ENCODE measurements at places on chromosomes 2 and 18.
A peak's percentile ranks its signal among the peaks of the same experiment; 100 is the strongest.

- no peak for DNase-seq
Observed at GRCh38 chr18:74289137-74289536, 2.6 kb downstream of the CYB5A start.

DNA sequence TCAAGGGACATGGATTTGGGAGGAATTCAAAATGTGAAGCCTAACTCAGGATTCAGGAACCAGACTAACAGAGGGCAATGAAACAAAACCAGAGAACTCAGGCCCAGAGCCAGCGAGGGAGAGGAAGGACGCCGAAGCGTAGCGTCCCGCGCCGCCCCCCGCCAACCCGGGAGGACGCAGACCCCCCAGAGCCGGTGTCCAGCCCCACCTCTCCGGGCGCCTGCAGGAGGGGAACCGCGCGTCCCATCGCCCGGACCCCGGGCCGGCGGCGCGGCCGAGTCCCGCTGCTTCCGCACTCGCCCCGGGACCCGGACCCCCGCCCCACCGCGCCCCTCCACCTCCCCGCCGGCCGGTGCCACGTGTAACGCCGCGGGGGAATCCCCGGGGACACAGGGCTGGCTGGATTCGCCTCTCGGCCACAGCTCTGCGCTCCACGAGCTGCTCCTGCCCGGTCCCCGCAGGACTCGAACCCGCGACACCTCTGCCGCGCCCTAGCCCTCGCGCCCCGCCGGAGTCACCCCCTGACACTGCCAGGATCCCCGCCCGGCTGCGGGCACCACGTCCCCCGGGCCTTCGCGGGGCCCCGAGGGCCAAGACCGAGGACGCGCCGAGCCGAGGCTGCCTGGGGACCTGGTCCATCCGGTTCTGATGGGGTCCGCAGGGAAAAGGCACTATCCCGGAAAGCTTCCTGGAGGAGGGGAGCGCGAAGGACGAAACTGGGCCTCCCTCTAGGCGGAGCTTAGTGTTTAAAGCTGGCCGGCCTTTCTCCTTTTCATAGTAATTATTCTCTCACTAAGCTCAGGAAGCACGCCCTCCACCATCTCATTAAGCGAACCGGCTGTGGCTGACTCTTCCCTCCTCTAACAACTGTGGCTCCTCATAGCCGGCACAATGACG, 40.4 kb upstream of the FAM124B start:
- peak; percentile 20 for DNase-seq

- no peak for DNase-seq
Observed at GRCh38 chr2:60535685-60536312, 17.7 kb downstream of the BCL11A start.

- no peak for DNase-seq
Observed at GRCh38 chr2:86518481-86518880, 44.8 kb downstream of the CHMP3 start.

GRCh38 chr2:189492451-189492850, 51.2 kb downstream of the WDR75 start:
- DNase-seq, result no peak

GRCh38 chr2:42959234-42960001, 167.0 kb upstream of the HAAO start:
- DNase-seq, result no peak

DNA sequence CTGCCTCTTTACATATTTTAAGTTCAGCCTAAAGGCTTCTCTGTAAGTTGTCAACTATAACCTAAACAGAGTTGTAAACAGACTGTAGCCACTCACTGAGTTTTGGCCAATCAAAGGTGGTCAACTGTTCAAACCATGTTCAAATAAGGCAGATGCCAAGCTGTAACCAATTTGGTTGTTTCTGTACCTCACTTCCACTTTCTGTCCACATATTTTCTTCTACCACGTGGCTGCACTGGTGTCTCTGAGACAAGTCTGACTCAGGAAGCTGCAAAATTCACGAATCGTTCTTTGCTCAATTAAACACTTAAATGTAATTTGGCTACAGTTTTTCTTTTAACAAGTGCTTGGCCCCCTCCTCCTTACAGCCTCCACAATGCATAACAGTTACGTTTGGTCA, 555.2 kb downstream of the CNTNAP5 start:
- DNase-seq, result no peak

DNA sequence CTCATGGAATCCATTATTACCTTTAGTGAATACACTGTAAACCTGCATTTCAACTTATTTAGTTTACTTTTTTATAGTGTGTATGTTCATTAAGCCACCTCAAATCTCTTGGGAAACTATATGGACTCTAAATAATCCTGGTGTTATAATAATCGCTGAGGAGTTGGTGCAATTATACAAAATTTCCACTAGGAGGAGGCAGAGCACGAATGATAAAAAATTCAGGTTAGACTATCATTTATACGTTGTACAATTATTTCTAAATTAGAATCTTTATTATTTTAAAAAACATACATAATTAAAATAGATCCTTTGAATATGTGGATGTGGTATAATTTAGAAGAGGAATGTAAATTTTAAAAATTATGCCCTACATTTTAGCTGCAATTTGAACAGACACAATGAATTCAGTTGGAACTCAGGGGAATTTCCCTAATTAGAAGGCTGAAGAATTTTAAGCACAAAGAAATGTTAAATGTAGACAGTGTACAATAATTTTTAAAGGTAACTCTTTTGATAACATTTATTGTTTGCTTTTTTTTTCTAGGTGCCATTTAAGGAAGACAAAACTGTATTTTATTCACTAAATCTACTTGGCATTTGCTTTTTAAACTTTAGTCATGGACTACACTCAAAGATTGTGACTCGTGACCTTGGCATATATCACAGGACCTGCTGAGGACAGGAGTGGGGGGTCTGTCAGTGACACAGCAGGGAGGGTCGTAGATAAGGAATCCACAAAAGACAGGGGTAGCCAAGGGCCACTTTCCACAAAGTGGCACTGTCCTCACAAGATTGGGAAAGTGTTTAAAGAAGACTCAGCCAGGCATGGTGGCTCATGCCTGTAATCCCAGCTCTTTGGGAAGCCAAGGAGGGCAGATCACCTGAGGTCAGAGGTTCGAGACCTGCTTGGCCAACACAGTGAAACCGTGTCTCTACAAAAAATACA, 45.5 kb downstream of the RAB12 start:
- no peak for DNase-seq

DNA sequence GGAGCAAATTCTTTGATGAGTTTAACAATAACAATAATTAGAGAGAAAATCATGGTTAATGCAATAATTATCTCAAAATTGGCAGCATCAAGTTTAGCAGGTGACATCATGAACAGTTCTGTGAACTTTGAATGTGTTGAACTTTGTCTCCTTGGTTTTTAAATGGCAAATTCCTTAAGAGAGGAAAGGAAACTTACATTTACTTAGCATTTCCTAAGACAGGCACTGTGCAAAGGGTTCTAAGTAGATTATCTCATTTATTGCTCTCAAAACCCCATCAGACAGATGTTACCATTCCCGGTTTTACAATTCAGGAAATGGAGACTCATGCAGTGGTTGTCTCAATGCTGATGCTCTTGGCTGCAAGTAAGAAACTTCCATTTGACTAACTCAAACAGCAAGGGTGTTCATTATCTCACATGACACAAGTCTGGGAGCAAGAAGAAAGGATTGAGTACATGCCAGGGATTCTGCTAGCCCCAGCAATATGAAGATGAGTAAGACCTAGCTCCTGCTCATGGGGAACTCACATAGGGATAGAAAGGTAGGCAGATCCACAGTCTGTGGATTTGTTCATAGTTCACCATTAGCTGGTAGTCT, 81.3 kb upstream of the ITGA6 start:
- no peak for DNase-seq

- peak; percentile 21 for DNase-seq
Observed at GRCh38 chr2:241701399-241702154, at the start of gene ING5. Gene ING5, plus strand, starts transcription at chr2:241702039. Its CDS starts 27 bp downstream, at chr2:241702066.

- no peak for DNase-seq
Observed at GRCh38 chr2:3563521-3563976, 5.4 kb upstream of the RNASEH1 start.
